ENCODE measurements at places on chromosomes 6 and 20.

- no peak for DNase-seq
These were observed 464.8 kb downstream of the CBLN4 start for GRCh38 chr20:55540486-55540885.

GRCh38 chr6:75199889-75200288 lies 6.0 kb downstream of the COL12A1 start:
- DNase-seq = no peak

DNA sequence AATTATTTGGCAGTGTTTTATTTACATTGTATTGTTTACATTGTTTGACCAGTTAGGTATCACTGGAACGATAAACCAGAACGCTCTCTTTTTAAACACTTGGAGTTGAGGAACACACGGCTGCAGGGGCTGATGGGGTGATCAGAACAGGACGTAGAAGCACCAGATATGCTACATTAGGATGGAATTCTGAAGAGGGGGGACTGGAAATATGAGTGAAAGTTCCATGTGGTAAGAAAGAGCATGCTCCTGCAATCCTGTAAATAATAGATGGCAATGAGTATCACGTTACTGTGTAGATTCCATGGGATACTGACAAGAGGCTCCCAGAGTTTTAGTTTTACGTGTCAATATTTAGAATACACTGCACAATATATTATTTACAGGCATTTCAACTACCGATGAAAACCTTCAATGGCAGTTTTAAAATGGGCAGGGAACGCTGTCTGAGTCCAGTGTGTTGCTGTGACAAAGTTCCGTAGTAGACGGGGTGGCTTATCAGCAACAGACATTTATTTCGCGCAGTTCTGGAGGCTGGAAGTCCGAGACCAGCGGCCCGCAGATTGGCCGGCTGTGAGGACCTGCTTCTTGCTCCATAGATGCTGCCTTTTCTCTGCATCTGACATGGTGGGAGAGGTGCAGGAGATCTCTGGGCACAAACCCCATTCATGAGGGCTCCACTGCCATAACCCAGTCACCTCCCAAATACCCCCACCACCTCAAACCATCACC lies 43.1 kb downstream of the SYNJ2 start:
- no peak for DNase-seq

- no peak for DNase-seq
These were observed 458.6 kb downstream of the TENT5A start for GRCh38 chr6:81293896-81294295.

DNA sequence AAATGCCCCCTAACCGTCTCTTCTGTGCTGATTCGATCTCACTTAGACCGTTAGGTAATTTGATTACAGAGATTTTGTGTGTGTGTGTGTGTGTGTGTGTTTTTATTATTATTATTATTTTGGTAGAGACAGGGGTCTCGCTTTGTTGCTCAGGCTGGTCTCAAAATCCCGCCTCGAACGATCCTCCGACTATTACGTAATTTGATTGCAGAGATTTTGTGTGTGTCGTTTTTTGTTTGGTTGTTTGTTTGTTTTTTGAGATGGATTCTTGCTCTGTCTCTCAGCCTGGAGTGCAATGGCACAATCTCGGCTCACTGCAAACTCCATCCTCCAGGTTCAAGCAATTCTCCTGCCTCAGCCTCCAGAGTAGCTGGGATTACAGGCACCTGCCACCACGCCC lies 28.3 kb downstream of the FOXF2 start:
- DNase-seq = no peak

GRCh38 chr20:50583442-50584150 lies 73.4 kb downstream of the PTPN1 start:
- DNase-seq = no peak

Data from Kasumi-1 (cell line).